HEK293T (cell line): ENCODE measurements at places on chromosomes 3 and 15.
A peak's percentile ranks its signal among the peaks of the same experiment; 100 is the strongest.

DNA sequence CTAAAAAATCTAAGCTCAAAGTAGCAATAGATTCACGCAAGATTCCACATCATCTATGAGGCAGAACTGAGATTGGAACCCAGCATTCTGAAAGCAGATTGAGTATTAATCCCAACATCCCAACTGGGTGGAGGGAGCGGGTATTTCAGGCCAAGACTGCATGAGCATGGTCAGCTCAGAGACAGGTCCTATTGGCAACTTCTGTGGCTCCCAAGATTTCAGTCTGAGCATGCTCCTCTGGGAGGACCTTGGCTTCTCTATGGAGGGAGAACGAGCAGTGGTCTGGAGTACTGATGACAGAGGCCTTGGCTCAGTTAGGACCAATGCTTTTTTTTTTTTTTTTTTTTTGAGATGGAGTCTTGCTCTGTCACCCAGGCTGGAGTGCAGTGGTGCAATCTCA lies 4.0 kb upstream of the ITGA11 start:
- no peak for DNase-seq

GRCh38 chr3:75272691-75273090 lies 391.4 kb upstream of the FRG2C start:
- DNase-seq = no peak

DNA sequence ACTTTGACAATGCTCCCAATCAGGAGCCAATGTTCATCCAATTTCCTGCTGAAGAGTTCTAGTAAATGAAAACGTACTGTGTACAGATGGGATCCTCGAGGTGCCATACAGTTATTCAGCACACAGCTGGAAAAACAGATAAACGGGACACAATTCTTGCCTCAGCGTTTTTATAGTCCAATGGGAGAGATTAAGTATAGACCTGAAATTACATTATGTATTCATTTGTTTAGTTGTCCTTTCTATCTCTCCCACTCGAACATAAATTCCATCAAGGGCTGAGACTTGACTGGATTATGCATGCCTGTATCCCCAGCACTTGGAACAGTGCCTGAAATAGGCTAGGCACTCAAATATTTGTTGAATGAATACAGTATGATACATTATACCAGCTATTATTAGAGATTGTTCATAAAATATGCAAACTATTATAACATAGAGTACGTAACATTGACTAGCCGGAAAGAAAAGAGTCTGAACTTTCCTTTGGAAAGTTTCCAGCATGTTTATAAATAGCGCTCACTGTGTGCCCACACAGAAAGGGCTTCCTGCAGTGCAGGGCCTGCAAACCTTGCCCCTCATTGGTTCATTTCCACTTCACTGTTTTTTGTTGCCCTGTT lies 27.4 kb upstream of the SNTN start:
- no peak for DNase-seq

GRCh38 chr3:159265705-159266104 lies 463.9 kb downstream of the MFSD1 start:
- no peak for DNase-seq

GRCh38 chr3:23055733-23056376 lies 147.3 kb upstream of the UBE2E2 start:
- no peak for DNase-seq

- DNase-seq = no peak
Observed at GRCh38 chr3:77146004-77146403, 106.1 kb downstream of the ROBO2 start.

DNA sequence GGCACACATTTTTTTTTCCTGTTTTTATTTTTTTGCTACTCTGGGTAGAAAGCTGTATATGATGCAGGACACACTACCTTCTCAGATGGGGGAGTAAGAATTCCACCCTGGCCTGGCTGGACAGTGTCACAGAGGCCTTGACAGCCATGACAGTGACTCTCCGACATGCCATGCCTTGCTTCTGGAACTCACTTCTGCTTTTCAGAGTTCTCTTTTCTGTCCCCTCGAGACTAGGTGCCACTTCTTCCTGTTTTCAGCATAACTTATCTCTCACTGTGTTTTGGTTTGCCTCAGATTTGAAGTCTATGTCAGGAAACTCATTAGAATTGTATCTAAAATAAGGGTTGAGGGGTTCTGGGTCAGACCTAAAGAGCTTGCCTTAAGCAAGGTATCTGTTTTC lies 69.1 kb upstream of the SEC13 start:
- no peak for DNase-seq

- no peak for DNase-seq
Observed at GRCh38 chr3:59818033-59818918, 768.5 kb upstream of the CFAP20DC start.

DNA sequence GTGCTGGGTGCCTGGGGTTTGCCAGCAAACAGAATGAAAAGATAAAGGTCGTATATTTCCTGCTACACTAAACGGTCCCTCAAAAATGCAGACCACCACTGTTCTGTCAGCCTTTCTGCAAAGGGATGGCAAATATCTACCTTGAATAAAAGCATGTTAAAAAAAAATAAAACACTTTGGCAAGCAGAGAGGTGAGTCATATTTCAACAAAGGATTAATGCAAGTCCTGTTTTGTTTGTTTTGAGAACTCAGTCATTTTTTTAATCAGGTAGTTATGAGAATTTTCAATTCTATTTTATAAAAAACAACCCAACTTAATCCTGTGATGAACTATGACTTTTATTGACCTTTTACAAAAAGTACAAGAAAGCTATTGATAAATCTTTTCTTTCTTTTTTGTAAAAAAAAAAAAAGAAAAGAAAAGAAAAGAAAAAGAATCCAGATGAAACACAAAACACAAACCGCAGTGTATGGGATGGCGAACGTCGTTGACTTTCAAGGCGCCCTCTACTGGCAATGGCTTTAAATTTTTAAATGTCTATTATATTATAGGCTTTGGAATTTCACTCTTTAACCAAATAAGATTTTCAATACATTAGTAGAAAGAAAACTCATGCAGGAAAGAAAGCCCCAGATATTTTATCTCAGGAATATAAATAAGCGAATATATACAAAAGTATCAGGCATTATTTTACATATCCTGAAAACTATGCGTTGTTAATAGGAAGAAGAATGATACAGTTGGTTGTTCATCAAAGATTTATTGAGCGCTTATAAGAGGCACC lies 87.8 kb downstream of the NCEH1 start:
- peak; percentile 34 for DNase-seq

DNA sequence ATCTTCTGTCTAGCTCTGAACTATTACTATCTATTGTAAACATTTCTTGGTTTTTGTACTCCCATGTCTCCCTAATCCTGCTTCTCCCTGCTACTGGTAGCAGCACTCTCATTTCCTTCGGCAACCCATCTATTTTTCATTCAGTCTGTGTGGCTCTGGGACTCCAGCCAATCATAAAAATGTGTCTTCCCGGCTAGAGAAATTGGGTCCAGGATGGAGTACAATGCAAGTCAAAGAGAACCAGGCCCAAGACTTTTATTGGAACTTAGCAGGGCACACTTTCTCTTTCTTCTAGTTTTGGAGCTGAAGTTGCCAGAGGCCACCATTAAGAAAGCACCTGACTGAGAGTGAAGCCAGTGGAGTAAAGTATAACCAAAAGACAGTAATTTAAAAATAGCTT lies 22.8 kb upstream of the ARHGEF26 start:
- no peak for DNase-seq

- DNase-seq = no peak
Observed at GRCh38 chr3:140636406-140637138, 41.3 kb upstream of the TRIM42 start.

GRCh38 chr15:55615445-55615844 lies 27.3 kb upstream of the PYGO1 start:
- no peak for DNase-seq

- DNase-seq = no peak
Observed at GRCh38 chr15:90004671-90005070, 3.5 kb downstream of the ZNF710 start.

DNA sequence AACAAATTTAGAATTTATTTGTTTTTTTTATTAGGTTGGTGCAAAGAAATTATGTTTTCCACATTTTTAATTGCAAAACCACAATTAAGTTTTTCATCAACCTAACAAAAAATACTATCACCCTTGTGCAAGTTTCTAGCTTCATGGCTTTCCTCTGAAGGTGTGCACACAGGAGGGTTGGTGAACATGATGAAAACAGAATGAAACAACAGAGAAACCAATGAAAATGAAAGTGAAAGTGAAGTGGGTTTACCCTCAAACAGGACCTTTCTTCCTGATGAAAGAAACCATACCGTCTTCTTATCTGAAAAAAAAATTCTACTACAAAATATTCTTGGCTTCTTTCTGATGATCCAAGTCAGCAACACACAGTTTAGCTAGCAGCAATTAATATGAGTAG lies 71.9 kb upstream of the FEZF2 start:
- DNase-seq = no peak

DNA sequence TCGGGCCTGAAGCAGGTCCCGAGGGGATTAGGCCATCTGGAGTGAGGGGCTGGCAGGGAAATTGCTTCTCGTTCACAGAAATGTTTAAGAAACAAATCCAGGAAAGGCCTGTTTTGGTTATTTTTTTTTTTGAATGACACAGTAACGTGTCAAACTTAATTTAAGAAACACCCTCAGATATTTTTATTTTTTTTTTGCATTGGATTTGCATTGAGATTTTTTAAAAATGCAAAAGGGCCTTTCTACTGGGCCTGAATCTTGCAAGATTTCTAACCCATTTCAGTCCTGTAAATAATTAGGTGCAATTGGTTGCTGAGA lies 25.0 kb upstream of the KLF13 start:
- no peak for DNase-seq

DNA sequence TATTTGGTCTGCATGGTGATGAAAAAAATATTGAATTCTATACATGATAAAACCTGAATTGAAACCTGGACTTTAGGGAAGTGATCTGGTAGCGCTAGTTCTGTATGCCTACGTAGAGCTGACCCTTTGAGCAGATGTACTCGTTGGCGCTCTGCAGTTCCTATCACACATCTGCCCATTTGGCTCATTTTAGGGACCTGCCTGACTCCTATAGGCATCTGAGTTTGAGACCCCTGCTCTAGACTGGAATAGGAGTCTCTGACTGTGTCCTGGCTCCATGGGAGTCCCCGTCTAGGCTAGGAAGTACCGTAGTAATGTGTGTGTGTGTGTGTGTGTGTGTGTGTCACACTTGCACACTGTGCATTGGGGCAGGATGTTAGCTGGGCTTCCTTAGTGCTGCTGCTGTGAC lies 21.2 kb downstream of the STARD5 start:
- no peak for DNase-seq
